ENCODE measurements at places on chromosomes 3 and 15.

DNA sequence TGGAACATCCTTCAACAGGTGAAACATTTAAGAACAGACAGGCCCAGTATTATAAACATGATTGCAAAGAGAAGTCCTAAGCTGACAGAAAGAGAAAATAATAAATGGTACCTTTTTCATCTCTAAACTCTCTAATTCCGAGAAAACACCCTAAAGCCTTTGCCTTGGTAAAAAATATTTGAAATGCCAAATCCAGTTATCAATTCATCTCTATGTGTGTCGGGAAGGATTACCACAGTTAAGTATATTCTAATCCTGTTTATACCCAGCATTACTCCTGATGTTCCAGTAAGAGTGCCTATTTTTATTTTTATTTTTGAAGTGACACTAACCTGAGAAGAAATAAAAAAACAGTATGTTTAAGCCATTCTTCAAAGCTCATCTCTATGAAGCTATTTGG lies 219.3 kb upstream of the NANOGP8 start:
- DNase-seq = peak; percentile 55

DNA sequence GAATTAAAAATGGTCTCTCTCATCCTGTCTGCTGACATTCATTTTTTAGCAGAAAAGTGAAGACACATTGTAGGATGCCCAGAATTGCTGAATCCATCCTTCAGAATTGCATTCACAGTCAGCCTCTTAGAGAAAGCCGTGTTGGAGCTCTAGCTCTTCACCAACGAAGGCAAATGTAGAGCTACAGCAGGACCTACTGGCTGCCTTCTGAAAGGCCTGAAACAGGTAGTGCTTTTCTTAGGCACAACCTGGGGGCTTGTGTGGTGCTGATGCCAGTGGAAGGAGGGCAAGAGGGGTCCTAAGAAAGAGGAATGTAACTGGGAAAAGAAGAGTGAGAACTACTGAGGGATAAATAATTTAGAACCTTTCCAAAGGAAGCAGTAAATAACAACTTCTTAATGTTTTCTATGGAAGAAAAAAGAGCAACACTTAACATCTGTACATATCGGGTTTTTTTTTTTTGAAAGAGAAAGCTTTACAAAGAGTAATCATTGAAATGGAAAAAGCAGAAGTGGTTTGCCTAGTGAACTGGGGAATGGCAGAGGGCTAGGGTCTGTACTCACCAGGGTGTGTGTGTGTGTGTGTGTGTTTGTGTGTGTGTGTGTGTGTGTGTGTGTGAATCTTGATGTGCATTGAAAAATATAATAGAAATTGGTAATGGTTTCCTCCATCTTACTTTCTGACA lies 297.8 kb downstream of the SATB1 start:
- no peak for DNase-seq

DNA sequence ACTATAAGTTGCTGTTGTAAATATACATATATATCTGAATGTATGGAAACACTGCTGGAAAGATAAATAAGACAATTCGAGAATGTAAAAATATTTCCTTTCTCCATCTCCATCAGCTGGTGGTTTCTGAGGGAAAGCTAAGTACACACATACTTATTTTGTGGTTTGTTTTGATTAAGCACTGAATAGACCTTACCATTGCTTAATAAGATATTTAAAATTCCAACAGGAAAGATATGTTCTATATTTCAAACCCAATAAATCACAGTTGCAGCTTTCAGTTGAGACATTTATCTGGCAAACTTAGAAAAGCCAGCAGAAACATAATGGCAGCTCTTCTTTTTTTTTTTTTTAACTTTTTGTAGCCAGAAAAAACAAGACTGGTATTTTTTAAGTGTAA lies 160.4 kb downstream of the VGLL3 start:
- no peak for DNase-seq

DNA sequence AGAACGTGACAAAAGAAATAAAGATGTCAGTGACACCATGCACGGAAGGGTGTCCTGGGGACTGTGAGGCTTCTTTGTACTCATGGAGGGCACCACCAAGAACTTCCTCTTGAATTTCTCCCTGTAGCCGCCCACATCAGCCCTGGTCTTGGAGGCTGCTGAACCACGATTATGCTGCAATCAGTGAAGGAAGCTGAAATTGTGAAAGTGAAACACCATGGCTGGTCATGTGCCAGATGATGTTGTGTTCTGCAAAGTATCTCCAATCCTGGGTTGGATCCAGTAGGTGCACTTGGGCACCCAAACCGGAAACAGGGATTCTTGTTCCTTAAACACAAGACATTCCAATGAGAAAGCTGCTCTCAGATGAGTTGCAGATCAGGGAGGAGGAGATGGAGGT lies 104.4 kb upstream of the GOLGA6L6 start:
- no peak for DNase-seq

DNA sequence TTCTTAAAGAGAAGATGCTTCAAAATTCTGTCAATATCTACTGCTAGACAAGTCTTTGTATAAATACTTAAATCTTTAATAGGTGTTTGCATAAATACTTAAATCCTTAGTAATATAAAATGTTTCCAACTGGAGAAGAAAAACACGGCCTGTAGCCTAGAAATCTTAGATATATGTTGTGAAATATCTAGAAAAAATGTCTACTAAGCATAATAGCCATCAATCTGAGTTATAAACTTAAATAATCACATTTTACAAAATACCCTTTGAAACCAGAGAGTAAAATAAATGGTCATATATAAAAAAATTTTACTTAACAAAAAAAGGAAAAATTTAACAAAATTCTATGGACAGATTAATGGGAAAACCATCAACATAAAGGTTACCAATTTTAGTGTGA lies 73.9 kb downstream of the PLOD2 start:
- DNase-seq = no peak

Measured in cerebellar cortex (tissue), 1 donor.